ENCODE measurements at places on chromosomes 5 and 9.

GRCh38 chr5:59385700-59386099, 507.8 kb downstream of the PDE4D start:
- DNase-seq: no peak

DNA sequence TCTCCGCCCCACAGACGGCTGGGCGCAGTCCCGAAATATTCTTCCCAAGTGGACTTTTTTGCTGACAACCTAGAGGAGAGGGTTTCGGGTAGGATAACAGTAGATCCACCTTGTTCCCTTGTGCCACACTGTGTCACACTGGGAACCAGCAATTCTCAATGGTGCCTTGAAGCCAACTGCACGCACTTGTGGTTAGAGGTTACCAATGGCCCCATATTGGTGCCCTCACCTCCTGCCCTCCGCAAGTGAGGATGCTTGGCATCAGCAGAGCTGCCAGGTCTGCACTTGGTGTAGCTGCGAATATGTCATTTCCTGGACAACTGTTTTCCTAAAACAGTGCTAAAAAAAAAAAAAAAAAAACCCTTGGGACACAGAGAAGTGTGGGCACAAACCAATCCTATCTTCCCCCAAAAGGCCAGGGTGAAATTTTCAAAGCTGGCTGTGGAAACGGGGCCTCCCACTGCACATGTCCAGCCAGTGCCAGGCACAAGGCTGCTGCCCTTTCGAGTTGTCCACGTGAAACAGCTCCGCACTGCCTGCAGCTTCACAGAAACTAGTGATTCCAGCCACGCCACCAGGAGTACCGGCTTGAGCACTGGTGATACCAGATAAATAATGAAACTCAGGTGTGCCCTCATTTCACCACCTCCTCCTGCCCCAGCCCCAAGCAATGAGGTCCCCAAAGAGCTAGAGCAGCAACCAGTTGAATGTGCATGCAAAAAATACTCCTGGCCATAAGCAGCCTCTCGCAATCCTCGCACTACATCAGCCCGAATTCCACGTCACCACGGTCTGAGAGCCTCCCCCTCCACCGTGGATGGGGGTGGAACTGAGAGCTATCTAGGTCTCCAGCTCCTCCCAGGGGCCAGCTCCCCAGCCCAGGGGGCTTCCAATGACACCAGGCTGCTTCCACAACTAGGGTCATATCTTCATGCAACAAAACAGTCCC, 51.2 kb downstream of the USP20 start:
- no peak for DNase-seq

DNA sequence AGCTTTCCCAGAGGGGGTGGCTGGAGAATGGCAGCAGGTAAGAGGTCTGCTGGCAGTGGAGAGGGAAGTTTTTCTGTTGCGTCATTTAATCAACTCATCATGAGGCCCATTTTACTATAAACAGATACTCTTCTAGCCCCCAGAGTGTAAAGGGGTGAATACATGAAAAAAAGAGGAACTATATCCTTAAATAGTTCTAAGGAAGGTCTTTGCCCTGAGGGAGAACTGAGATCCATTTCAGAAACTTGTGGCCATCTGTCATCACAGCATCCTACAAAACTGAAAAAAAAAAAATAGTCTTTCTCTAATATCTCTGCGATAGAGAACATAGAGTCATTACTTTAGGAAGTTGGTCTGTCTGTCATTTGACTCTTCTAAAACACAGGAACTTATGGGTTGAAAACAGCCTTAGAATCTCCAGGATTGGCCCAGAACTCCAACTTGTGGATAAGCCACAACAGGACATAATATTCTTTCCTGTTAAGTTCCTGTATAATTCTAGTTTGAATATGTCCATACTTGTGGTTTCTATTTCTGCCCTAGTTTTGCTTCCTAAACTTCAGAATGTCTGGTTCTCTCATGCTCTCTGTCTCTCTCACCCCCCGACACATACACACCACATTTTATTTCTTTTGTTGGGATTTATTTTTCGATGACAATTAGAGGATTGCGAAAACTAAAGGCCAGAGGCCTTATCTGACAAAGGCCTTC, 238.5 kb upstream of the PIK3R1 start:
- no peak for DNase-seq

DNA sequence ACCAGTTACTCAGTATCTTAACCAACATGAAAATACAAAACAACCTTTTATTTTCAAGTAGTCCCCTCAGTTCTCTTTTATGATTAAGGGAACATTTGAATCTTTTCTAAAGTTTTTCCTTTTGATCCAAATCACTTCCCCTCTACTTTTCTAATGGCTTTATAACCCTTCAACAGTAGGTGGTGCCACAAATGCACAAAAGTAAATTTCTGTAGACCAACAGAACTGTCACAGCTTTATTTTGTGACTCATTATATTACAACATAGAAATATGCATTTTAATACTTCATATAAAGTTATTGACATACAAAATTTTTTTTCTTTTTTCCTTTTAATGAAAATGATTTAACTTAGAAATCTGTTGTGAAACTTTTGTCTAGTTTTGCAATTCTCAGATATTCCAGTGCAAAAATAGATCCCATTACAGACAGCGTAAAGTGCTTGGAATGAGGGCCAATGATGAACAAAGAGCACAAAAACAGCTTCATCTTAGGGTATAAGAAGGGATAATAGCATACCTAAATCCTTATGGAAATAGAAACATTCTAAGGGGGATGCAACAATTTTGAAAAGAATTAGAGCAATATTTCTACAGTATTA, 17.0 kb downstream of the NIPSNAP3B start:
- no peak for DNase-seq

DNA sequence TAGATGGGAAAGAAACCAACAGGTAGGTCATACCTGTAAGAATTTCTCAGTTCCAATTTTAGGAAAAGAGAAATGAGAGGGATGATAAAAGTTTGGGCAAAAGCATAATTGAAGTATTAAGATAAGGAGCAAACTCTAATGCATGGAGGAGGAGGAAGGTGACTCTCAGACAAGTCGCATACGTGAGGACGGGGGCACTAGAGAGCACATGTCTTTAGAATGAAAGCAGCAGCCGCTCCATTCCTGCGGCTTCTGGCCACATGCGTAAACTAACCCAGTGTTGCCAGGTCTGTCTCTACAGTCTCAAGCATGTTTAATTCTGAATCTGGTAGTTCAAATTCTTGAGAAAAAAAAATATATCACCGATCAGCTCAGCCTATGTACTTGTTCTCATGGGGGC, 371.5 kb upstream of the SLC30A5 start:
- DNase-seq: no peak

DNA sequence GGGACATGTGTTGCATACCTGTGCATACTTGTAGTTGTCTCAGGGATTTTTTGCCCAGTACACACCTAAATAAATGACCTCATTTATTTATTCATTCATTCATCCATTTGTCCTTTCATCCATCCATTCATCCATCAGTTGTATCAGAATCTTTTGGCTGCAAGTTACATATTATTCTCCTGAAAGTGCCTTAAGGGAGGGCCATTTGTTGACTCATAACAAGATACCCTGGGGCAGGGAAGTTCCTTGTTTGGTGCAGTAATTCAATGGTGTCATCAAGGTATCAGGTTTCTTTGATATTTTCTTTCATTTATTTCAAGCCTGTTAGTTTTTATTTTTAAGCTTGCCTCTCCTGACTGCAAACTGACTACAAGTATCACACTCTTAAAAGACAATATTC, 597.9 kb upstream of the TLE4 start:
- DNase-seq: no peak

GRCh38 chr9:116278326-116278725, 124.7 kb downstream of the PAPPA start:
- no peak for DNase-seq

GRCh38 chr5:42436051-42436450, 12.8 kb downstream of the GHR start:
- DNase-seq: no peak

- DNase-seq: no peak
Measured at GRCh38 chr9:110900456-110900855, 137.8 kb downstream of the LPAR1 start.

DNA sequence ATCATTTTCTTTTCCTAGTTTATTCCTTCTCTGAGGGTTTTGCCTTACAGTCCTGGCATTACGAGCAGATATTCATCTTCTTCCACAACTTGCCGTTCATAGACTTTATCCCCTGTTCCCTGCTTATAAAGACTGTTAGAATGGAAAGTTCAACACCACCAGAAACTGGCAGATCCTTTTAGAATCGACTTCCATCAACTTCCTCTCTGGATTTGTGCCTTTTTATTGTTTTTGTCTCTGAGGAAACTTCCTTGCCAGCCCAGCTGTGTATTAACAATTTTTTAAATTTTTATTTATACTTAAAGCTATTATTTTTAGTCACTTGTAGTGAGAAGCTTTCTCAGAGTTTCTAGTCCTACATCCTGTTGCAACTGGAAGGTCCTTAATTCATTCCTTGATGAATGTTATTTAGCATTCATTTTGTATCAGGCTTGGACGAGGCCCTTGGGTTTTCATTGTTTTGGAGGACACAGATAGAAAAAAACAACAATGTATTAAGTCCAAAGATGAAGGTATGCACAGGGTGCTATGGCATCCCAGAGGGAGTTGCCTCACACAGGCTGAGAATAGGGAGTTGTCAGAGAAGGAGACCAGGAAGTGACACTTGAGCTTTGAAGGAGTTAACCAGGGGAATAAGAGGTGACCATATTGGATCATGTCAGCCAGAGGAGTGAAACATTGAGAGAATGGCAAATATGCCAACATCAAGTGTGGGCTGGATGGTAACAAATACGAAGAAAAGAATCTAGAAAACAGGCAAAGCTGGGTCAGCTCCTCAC, 81.3 kb downstream of the ADAMTSL1 start:
- no peak for DNase-seq

- no peak for DNase-seq
Measured at GRCh38 chr5:6026766-6027406, 351.5 kb downstream of the MED10 start.

Measured in brain pericyte (primary cell).